Activated naive CD8-positive, alpha-beta T cell treated with anti-CD3 and anti-CD28 coated beads, Interleukin-2, amount 10 ng/mL, durations not matched to agents 7 days and 5 days (primary cell): ENCODE measurements at places on chromosomes 4 and X.

GRCh38 chr4:8355864-8356565, 84.5 kb downstream of the ACOX3 start:
- DNase-seq = no peak

GRCh38 chr4:2745516-2745915, 10.6 kb downstream of the TNIP2 start:
- no peak for DNase-seq

GRCh38 chr4:76987153-76987591, 37.6 kb downstream of the SEPTIN11 start:
- no peak for DNase-seq

- DNase-seq = peak; percentile 49
Measured at GRCh38 chr4:107824350-107825071, at the start of gene SGMS2. TSS of gene SGMS2 (plus strand) at chr4:107824932. CDS start at chr4:107895554, 70,622 bp downstream.
